OCI-M1 (cell line): ENCODE measurements at places on chromosomes 3 and 15.

- DNase-seq = no peak
Measured at GRCh38 chr3:112346491-112347122, 13.7 kb downstream of the CD200 start.

DNA sequence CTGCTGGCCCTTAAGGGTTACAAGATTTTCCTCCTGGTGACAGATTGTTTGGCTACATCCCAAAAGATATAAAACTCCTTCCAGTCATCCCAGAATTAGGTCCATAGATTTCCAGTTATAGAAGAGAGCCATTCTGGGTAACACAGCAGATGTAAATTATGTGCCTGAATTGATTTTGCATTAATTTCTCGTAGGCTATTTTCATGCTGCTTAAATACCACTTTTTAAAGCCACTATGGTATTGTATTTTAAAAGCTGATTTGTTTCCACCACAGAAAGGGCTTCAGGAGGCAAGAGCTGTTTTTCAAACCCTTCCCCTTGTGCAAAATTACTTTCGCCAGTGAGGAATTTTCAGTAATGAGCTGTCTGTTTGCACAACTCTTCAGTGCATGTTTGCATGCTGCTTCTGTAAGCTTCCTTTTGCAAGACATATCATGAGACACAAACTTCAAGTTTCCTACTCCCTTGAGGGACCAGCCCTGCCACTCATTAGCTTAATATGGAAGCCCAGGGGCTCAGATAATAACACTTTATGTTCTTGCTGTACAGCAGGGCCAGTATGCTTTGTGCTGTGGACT lies 105.4 kb upstream of the TNIK start:
- DNase-seq = no peak

- DNase-seq = no peak
Measured at GRCh38 chr3:42678447-42678846, 6.9 kb upstream of the KLHL40 start.

DNA sequence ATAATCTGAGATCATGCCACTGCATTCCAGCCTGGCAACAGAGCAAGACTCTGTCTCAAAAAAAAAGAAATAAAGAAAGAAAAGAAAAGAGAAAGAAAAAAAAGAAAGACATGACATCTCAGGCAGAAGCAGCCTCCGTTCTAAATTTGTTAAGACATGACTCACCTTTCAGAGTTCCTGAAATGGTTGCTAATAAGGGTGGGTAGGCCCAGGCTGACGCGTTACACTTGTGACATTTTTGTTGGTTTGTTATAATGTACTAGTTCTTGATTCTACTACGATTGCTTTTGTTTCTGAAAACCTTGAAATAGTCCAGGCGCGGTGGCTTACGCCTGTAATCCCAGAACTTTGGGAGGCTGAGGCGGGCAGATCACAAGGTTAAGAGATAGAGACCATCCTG lies 21.0 kb downstream of the SLC25A20 start:
- DNase-seq = no peak

DNA sequence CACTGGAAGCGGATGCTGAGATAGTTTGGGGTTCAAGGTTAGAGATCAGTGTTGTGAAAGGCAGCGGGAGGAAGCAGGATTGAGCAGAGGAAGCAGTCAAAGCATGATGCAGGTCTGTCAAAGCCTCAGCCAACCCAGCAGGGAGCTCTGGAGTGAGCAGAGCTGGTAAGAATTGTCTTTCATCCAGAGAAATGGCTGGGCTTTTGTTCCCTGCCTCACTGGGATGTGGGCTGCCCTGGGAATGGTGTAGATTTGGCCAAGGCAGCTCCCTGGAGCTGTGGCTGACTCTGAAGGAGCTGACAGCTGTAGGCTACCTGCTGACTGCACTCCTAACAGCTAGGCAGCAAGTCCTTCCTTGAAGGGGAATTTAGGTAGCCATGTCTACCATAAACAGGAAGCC lies 61.9 kb upstream of the STXBP5L start:
- no peak for DNase-seq

DNA sequence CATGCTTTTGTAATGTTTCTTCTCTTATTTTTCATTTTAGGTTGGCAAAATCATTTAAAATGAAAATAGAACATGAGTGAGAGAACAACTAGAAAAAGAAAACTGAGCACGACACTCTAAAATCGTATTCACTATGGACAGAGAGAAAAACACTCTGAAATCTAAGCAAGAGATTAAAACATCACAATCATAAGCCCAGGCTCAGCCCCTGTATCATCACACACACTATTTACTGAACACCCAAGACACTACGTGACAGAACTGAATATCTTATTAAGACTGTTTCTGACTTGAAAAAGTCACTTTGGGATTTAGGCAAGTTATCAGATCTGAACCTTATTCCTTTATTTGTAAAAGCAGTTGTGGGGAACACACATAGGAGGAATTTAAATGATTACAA lies 82.6 kb upstream of the PLXND1 start:
- DNase-seq = no peak

DNA sequence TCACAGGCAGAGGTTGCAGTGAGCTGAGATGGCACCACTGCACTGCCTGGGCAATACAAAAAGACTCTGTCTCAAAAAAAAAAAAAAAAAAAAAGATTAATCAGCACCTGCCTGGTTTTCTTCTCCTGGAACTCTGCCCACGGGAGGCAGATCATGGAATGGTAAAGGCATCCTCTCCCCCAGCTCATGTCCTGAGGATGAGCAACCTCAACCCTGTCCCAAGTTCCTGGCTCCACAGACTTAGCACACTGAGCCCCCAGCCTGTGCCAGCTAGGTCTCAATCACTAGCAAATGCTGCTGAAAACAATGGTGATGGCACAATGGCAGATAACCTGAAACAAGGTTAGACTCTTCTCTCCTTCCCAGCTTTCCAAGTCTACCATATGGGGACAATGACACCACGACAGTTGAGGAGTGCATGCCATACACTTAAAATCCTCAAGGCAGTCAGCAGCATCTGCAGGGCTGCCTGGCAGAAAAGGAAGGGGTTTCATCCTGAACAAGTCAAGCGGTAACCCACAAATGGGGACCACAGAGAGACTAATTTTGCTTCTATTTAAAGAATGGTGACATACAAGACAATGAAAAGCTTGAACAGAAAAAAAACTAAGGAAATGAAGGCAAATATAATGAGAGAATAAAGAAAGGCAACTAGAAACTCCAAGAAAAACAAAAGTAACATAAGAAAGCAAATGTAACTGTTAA lies 4.8 kb downstream of the CLN6 start:
- no peak for DNase-seq

GRCh38 chr15:85527895-85528294 lies 147.5 kb downstream of the AKAP13 start:
- no peak for DNase-seq

DNA sequence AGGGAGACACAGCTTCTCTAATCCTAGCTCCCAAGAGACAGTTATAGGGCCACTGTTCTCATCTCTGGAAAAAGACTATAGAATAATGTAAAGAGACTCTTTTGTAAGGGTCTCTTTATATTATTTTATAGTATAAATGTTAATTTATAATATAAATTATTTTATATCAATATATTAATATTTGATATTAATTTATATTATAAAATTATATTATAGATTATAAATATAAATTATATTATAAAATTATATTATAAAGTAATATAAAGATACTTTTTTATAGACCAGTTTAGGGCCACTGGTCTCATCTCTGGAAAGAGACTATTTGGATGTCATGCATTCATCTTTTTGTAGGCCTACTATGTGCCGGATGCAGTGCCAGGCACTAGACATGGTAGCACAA lies 53.9 kb downstream of the SV2B start:
- no peak for DNase-seq

- DNase-seq = peak; percentile 33
Measured at GRCh38 chr3:99846477-99847160, 29.0 kb downstream of the CMSS1 start.

DNA sequence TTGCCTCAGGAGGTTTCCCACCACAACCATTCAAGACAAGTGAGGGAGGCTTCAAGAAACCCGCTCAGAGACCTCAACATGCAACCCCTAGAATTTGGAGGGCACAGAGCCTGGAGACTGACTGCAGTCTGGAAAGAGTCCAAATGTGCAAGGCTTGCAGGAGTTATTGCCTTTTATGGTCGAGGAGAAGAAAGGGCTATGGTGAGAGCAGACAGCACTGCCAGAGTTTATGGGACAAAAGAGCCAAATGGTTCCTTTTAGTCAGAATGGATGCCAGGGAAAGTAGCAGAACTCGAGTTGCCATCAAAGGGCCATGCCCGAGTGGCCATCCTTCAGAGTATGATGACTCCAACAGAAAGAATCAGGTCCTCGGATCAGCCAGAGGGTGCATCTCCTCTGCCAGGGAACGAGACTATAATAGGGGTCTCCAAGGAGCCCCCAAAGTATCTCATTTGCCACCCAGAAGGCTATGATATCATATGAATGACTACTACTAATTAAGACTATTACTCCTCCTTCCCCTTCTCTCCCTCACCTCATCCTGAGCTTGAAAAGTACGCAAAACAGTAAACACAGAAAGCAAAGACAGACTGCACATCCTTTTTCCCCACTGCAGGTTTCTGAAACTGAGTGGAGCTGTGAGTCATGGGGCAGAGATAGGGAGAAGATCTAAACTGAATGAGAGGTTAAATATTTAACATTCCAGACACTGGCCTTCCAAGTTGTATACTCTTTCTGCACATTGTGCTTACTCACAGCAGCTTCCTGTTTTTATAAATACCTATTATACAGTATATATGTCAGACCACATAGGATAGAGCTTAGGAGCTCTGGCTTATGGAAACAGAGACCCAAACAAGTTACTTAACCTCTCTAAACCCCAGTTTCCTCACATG lies 33.9 kb upstream of the TMCO5A start:
- peak; percentile 27 for DNase-seq

GRCh38 chr15:73926219-73927002 lies at the start of gene LOXL1:
Gene LOXL1, plus strand, starts transcription at chr15:73926462. Its CDS starts 322 bp downstream, at chr15:73926784.
- DNase-seq = no peak

- no peak for DNase-seq
Measured at GRCh38 chr15:31552482-31553099, 226.0 kb downstream of the KLF13 start.

GRCh38 chr3:72258361-72259141 lies 473.6 kb upstream of the PROK2 start:
- DNase-seq = no peak

DNA sequence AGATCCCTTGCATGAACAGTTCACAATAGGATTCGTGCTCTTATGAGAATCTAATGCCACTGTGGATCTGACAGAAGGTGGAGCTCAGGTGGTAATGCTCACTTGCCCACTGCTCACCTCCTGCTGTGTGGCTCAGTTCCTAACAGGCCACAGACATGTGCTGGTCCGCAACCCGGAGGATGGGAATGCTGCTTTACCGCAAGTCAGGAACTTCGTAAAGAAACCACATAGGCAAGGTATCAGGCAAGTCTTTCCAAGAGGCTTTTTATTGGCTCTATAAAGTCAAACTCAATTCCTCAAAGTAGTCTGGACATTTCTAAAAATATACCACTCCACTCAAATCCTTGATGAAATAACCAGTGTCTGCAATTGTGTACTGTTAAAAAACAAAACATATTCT lies 56.1 kb downstream of the OSTN start:
- no peak for DNase-seq

- no peak for DNase-seq
Measured at GRCh38 chr3:133360476-133360875, 39.4 kb upstream of the BFSP2 start.

- no peak for DNase-seq
Measured at GRCh38 chr3:43996379-43997301, 245.0 kb upstream of the TOPAZ1 start.

DNA sequence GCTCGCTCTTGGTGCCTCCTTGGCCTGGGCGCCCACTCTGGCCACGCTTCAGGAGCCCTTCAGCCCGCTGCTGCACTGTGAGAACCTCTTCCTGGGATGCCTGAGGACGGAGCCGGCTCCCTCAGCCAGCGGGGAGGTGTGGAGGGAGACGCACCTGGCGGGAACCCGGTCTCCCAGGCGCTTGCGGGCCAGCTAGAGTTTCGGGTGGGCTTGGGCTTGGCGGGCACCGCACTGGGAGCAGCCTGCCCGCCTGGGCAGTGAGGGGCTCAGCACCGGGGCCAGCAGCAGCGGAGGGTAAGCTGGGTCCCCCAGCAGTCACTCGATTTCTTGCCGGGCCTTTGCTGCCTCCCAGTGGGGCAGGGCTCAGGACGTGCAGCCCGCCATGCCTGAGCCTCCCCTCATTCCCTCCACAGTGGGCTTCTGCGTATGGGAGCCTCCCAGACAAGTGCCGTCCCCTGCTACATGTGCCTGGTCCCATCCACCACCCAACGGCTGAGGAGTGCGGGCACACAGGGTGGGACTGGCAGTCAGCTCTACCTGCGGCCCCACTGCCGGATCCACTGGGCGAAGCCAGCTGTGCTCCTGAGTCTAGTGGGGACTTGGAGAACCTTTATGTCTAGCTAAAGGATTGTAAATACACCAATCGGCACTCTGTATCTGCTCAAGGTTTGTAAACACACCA lies 708.7 kb downstream of the VGLL3 start:
- DNase-seq = no peak

DNA sequence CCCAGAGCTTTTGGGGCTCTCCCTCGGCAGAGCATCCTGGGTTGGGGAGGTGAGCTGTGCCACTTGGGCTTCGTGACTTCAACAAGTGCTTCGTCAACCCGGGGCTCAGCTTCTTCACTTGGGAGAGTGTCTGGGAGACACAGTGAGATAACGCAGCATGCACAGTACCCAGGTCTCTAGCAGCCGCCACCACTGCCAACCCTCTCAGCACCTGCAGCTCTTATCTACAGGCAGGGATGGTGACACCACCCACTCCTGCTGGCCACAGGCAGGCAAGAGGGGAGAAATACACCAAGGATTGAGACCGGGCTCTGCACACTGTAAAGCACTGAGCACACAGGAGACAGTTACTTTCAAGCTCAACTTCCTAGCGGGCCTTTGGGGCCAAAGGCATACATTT lies 11.6 kb downstream of the TKT start:
- DNase-seq = no peak
